ENCODE measurements at places on chromosomes 1 and 21. TPM values are rescaled to one million over a fixed set of nuclear protein-coding genes. Genes with fewer than 3 reads are reported as not detected.

Gene PYCR2
- 56.6 TPM for total RNA-seq

Gene PLEKHN1
- total RNA-seq: 0.21 TPM

Gene TIE1
- total RNA-seq: 0.98 TPM

Gene DNAH14
- 29.8 TPM for total RNA-seq

Gene CASQ1
- 0.16 TPM for total RNA-seq

- no peak for ATAC-seq
Measured at GRCh38 chr1:24526940-24527542, 24.4 kb downstream of the RCAN3 start.

- ATAC-seq: no peak
Measured at GRCh38 chr1:109615879-109616278, 3.5 kb downstream of the GNAT2 start.

GRCh38 chr21:45538381-45539045, 3.7 kb downstream of the SLC19A1 start:
- ATAC-seq: no peak

GRCh38 chr1:33338440-33339211, 17.7 kb upstream of the A3GALT2 start:
- no peak for ATAC-seq

- peak; percentile 34 for ATAC-seq
Measured at GRCh38 chr1:216183007-216183406, 240.2 kb downstream of the USH2A start.

DNA sequence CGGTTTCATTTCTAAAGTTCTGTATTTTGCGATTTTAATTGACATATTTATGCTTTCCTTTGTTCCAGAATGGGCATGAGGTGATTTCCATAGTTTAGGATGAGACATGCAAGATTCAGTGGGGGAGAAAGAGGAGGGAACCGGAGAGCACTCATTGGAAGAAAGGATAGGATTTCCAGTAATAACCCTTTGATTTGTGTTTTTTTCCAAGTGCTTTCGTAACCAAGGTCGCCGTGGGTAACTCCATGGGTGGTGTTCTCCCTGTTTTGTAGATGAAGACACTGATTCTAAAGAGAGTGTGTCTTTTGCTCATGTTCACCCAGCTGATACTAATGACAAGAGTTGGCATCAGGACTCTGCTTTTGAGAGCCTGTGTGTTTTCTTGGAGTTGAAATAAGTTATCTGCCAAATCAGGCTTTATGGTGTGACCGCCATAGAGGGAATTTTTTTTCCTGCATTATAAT, 170.1 kb downstream of the DHRS3 start:
- ATAC-seq: peak; percentile 50

GRCh38 chr1:171185091-171185490, at the start of gene FMO2:
Gene FMO2, plus strand, starts transcription at chr1:171185300. Its CDS starts 414 bp downstream, at chr1:171185714.
- no peak for ATAC-seq

DNA sequence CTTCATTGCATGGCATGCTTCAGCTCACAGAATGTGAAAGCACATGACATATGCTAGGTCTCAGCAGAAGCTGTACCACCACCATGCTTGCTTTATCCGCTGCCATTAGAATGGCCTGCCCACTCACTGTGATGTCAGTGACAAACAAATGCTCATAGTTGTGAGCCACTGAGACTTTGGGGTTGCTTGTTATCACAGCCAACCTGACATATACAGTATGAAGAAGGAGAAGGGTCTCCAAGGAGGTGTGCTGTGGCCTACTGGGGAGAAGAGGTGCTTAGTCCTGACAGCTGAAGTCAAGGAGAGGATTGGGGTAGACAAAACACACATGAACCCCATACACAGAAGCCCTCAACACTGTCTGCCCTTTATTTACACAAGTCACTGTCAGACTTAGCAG, 19.5 kb upstream of the TENT5C start:
- no peak for ATAC-seq

GRCh38 chr21:44503901-44504399, 36.0 kb downstream of the KRTAP10-1 start:
- no peak for ATAC-seq

DNA sequence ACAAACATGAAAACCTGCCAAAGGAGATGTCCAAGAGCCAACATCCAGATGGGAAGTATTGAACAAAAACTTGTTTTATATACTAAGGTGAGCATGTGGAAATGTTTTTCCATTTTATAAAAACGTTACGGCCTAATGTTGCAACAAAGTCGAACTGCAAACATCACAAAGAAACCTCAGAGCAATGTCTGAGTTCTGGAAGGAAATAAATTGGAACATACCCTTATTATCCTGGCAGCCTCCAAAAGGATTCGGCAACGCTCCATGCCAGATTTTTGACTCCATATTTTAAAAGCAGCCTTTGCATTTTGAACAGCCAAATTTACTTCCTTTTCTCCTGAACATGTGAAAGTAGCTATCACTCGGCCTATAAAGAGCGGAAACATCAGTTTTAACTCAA, 3.3 kb downstream of the ALDH9A1 start:
- no peak for ATAC-seq

DNA sequence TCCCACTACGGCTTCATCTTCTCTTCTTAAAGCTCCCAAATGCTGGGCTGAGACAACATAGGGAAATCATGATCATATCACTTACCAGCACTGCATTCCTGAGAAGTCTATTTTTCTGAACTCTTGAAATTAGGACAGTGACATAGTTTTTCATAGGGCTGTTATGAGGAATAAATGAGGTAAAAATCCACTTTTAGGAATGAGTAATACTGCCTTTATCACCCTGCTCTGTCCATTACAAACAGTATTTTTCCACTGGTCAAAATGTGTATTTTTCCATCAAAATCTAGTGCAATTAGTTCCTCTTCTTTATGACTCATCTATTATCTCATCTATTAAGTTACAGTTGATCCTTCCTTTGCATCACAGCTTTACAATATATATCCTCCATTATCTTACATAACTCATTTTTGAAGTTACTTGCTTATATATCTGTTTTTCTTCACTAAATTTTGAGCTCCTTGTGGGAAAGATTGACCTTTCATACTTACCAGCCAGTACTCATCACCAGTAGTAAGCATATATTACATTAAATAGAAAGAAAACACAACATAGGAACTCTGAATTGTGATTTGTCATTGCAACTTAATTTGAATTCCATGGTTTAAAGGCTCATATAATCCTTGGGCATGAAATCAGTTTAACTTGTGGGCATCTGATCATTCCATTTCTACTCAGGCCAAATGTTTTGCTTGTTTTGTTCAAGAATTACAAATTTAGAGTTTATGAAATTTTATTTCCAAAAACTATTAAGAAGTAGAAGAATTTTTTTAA, 37.1 kb downstream of the PRRX1 start:
- peak; percentile 49 for ATAC-seq

- peak; percentile 85 for ATAC-seq
Measured at GRCh38 chr1:66758241-66758755, 6.0 kb downstream of the DYNLT5 start.

DNA sequence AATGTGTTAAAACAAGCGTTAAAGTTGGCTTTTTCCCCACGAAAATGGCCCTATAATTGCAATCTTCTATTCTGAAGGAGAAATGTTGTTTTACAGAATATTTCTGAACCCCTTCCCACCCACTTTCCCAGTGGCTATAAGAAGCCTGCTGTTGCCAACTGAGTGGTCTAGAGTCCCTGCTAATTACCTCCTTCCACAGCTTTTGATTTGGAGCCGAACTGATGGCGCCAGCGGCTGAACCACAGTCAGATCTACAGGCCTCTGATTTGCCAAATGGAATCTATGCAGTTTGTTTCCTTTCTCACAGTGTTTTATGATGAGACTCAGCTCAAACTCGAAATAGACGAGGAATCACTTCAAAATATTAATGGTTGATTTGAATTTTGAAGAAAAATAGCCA, 76.0 kb upstream of the C1orf105 start:
- no peak for ATAC-seq

DNA sequence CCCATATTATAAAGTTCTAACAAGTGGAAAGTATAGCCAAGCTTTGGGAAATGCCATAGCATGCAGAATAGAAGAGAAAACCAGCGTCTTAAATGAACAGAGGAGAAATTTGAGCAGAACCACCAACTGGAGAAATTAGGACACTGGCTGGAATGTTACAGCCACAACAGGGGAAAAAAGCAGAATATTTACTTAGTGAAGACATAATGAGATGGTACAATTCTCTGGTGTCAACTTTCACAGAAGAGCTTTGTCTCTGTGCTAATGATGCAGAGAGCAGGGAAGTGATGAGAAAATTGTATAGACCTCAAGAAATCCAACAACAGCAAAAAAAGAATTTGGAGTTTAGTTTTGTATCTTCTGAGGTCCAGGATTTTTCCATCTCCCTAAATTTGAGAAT, 249.7 kb downstream of the KIF26B start:
- no peak for ATAC-seq

GRCh38 chr1:230971771-230972170, 6.9 kb downstream of the TTC13 start:
- no peak for ATAC-seq

DNA sequence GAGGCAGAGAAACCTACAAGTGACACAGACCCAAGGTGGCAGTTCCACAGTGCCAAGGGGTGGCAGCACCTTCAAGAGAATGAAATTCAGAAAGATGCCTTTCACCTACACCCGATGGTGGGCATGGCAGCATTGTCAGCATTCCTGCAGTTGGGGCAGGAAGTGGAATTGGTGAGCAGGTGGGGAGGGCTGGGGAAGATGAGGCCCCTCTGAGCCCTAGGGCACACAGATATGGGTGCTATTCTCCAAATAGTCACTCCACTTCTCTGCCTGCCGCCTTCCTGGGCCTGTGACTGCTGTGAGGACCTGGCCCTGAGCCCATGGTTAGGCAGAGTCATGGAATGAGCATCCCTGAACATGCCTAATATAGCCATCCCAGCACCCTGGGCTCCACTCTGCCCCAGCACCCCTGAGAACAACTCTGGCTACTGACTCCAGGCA, 8.3 kb downstream of the SHISA4 start:
- ATAC-seq: no peak

GRCh38 chr1:37389327-37389726, 85.1 kb upstream of the ZC3H12A start:
- ATAC-seq: no peak

- ATAC-seq: no peak
Measured at GRCh38 chr21:17371450-17371849, 141.4 kb upstream of the CXADR start.

DNA sequence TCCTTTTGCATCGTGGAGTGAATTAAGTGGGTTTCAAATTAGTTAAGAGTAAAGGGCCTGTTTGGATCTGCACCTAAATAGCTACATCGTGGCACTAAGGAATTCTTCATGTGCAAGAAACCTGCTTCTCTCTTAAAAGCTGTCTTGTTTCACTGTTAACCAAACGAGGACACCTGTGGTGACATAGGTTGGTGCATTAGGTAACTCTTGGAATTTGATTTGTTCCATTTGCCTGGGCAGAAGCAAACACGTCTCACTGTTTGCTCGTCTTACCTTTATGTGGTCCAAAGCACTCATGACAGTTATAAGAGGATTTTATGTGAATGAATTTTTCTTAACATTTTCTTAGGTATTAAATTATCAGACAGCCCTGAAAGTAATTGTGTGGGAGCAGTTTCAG, 60.9 kb downstream of the PRDM2 start:
- no peak for ATAC-seq

- peak; percentile 28 for ATAC-seq
Measured at GRCh38 chr1:160090760-160091159, 7.7 kb downstream of the IGSF8 start.
